AG09309 (cell line): ENCODE measurements at places on chromosomes 4 and X.

DNA sequence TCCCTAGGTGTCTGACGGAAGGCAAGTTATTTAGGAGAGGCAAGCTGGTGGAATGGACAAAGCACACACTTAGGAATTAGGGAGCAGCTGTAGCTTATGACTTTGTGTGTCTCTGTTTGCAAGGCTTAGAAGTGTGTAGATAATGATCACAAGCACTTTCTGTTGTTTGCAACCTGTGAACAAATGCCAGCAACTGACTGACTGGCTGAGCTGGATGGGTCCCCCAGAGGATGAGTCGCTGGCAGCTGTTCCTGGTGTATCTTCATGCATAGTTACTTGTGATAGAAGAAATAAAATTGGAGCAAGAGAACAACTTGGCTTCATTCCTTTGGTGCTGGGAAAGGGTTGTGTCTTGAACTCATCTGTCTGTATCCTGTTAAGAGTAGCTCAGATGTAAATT is 64.2 kb upstream of the BEND4 start:
- no peak for DNase-seq

DNA sequence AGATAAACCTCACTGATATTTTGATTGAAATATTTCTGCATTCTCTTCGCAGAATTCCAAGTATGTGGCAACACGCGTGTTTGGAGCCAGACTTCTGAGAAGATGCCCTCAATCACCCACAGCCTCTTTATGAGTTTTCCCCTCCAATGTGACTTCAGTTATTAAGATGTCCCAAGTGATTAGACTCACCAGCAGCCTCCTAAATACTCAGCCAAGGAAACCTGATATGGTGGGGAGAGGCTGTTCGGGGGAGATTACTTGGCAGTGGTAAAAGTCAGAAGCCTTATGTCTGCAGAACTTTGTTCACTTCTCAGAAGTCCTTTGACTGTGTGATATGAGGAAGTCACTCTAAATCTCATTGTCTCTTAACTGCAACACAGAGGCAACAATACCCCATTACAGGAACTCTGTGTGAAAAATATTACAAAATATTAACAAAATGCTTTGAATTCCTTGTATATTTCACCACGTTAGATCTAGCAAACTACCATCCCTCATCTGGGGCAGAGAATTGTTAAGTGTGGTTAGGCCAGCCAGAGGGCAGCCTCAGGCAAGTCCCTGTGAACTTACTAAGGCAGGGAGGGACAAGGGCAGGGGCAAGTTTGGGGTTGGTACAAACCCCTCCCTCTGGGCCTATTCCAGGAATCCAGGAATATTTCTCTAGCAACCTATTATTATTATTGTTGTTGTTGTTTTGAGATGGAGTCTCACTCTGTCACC is 151.4 kb upstream of the USP9X start:
- no peak for DNase-seq

GRCh38 chr4:109979920-109980717 is 67.4 kb downstream of the EGF start:
- DNase-seq: peak; percentile 42

- DNase-seq: no peak
Measured at GRCh38 chr4:153788413-153789276, at the start of gene SFRP2. Gene SFRP2, minus strand, starts transcription at chr4:153789083. Its CDS starts 248 bp downstream, at chr4:153788835.

DNA sequence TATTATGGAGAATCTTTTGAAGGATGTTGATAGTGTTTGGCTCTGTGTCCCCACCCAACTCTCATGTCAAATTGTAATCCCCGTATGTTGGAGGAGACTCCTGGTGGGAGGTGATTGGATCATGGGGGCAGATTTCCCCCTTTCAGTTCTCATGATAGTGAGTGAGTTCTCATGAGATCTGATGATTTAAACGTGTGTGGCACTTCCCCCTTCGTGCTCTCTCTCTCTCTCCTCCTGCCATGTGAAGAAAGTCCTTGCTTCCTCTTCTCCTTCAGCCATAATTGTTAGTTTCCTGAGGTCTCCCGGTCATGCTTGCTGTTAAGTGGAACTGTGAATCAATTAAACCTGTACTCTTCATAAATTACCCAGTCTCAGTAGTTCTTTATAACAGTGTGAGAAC is 166.1 kb upstream of the NUDT6 start:
- DNase-seq: no peak

- DNase-seq: peak; percentile 89
Measured at GRCh38 chr4:155566354-155566753, 100.3 kb upstream of the GUCY1A1 start.

DNA sequence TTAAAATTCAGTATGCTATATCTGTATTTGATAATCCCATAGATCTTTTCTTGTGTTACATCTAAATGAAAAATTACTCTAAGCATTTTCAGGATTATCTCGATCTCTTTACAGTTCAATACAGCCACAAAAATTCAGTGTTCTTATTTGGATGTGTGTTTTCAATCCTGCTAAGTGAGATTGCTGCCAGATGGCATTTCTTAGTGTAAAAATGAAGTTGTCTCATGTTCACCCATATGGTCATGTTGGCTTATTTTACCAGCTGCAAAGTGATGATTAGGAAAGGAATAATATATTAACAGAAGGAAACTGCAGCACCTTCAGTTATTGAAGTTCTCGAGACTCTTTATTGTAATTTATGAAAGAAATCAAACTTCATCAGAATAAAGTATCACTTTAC is 12.1 kb upstream of the FAM47A start:
- DNase-seq: no peak

DNA sequence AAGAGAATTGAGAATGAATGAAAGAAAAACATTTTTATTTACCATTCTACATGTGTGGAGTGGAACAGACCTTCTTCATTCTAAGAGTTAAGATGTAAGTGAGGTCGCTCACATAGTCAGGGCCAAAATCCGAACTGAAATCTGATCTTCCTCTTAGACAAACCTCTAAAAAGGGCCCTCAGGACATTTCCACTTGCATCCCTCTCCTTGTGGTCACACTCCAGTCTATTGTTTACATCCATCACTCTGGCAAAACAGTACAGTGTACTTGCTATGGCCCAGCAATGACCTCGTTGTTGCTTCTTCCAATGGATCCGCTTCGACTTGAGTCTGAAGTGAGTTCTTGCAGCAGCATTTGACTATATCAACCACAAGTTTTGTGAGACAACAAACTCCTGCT is 54.2 kb downstream of the MOSPD2 start:
- no peak for DNase-seq

- no peak for DNase-seq
Measured at GRCh38 chrX:147927256-147927655, 15.5 kb downstream of the FMR1 start.

DNA sequence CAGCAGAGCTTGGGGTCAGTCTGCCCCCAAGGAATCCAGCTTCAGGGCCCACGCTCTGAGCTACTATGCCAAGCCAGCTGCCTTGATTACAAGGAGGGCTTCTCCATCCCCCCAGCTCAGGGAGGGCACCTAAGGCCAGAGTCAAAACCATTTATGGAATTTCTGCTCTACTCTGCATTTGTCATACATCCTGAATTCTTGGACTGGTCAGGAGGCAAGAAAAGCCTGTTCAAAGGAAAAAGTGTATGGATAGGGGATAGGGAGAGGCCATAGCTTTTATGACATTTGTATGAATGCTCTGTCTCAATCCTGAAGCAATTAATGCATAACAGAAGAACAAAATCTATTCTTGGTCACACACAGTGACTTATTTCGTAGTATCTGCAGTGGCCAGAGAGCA is 32.2 kb downstream of the EDNRA start:
- no peak for DNase-seq

DNA sequence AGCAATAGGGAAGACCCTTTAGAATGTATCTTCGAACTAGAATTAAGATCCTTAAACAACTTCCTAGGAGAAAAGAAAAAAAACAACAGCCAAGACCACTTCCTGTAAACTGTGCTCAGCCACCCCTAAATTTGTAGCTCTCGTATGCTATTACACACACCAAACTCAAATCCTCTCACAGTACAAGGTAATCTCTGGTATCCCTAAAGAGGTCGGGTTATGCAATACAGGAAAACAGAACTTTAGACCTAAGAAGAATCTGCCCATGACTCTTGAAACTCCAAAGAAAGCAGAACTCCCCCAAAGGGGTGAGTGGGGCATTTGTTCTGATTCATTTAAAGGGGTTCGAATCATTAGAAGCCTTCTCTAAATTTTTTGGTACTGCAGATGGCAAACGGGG is 170.9 kb upstream of the CASK start:
- DNase-seq: no peak

GRCh38 chr4:8818063-8818881 is 53.4 kb downstream of the HMX1 start:
- no peak for DNase-seq

GRCh38 chr4:18291256-18291655 is 269.7 kb upstream of the LCORL start:
- DNase-seq: no peak

GRCh38 chr4:73137121-73137520 is 67.6 kb upstream of the COX18 start:
- DNase-seq: no peak

- DNase-seq: no peak
Measured at GRCh38 chr4:20249333-20249732, 2.4 kb upstream of the SLIT2 start.

GRCh38 chr4:109631532-109632108 is 71.6 kb downstream of the MCUB start:
- no peak for DNase-seq

DNA sequence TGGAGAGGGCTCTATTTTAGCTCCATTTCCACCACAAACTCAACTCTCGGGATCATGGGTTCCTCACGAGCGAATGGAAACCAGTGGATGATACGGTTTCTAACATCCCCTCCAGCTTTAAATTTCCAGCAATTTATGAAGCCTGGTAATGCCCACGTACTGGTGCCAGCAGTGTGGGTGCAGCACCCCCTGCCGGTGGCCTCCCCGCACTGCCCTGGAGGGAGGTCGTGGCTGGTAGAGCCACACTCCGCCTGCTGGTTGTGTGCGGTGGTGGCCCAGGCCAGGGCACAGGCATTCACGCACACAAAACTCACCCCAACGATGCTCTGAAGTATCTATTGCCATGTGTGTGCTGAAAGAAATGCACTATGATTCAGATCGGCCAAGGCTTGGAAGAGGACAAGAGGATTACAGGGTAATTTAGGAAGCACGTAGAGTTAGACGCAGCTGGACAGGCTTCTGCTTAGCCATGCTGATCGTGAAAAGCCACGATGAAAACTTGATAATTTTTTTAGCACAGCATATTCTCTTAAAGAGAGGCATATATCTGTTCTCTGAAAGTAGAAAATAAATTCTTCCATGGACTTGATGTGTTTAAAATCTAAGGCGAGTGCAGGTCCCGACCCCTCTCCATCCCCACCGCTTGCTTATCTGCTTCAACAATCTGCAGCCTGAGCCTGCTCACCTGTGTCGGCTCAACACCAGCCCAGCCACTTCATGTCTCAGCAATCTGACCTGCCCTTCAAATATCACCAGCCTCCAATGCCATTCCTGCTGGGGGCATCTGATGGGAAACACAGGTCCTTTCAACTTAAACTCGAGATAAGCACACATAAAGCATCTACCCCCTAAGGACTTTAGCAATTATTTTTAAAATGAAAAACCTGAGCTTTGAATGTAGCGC is 59.1 kb downstream of the SCD5 start:
- DNase-seq: no peak

- DNase-seq: no peak
Measured at GRCh38 chrX:110519906-110520452, 161.3 kb downstream of the RTL9 start.

- DNase-seq: no peak
Measured at GRCh38 chr4:101028886-101029285, 318.4 kb downstream of the PPP3CA start.

DNA sequence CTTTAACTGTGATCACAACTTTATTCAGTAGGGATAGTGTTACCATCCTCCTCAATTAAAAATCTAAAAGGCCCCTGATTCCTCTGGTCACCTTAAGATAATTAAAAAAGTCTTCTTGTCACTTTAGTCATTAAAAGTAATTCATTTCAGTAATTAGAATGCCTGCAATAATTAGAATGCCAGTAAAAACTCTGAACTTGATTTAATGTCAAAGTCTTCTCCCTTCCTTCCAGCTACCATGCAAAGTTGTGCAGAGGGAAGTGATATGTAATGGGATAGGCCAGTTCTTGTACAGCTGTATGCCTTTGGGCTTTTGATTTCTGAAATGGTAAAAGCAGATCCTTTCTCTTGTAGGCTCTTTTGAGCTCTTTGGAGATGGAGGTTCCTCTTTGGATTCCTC is 417.2 kb downstream of the ADAM29 start:
- no peak for DNase-seq

- no peak for DNase-seq
Measured at GRCh38 chr4:6902318-6903042, 7.1 kb upstream of the TBC1D14 start.

DNA sequence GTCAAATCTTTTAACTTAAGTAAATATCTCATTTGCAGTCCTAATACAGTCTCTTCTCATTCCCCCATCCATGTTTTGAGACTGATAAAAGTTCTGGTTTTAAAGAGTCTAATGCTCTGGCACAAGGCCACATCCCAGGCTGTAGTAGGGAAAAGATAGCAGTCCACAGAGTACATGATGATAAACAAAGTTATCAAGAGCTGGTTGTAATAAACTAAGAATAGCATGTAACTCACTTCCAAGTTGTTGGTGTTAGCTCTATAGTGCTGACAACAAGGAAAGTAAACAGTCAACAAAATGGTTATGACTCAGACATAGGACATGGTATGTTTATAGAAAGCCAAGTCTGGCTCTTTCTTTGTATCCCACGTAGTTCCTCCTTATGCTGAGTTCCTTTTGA is 21.8 kb upstream of the AREG start:
- no peak for DNase-seq

DNA sequence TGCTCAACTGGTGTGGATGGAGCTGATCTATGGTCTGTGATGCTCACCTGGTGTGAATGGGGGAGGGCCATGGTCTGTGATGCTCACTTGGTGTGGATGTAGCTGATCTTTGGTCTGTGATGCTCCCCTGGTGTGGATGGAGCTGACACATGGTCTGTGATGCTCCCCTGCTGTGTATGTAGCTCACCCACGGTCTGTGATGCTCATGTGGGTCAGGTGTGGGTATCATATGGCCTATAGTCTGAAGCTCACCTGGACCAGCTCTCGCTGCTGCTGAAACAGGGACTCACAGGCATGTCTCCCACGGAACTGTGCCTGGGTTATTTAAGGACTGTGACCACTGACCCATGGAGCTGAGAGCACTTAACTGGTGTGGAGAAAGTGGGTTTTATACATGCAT is 109.7 kb downstream of the CRLF2 start:
- no peak for DNase-seq

- no peak for DNase-seq
Measured at GRCh38 chrX:10875995-10876394, 235.1 kb upstream of the HCCS start.

DNA sequence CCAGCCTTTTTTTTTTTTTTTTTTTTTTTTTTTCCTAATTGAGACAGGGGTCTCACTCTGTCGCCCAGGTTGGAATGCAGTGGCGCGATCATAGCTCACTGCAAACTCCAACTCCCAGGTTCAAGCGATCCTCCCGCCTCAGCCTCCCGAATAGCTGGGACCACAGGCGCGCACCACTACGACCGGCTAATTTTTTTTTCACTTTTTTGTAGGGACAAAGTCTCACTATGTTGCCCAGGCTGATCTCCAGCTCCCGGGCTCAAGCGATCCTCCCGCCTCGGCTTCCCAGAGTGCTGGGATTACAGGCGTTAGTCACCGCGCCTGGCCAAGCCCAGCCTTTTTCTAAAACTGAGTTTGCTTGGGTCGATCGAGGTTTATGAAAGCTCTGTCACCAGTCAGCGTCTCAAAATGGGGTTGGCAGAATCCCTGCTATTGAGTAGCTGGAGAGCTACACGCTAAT is 1.3 kb upstream of the OTUD5 start:
- DNase-seq: peak; percentile 32
